ENCODE measurements at places on chromosomes 3 and 15.

DNA sequence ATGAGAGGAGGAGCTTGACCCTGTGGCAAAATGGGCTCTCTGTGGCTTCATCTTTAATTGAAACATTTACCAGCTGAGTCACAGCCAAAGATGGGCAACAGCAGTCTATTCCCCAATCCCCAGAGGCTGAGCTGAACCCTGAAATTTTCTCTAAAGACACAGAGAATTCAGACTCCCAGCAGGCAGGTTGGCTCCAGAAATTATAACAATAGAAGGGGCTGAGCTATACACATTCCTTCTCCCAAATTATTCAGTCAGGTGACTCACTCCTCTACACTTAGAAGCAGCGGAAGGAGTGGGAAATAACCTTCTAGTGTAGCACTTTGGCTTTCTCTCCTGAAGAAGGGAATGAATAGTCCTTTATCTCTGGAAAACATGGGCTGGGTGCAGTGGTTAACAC is 264.3 kb upstream of the ARHGEF26 start:
- DNase-seq, result no peak

GRCh38 chr3:108099244-108099643 is 8.4 kb upstream of the CD47 start:
- DNase-seq, result no peak

DNA sequence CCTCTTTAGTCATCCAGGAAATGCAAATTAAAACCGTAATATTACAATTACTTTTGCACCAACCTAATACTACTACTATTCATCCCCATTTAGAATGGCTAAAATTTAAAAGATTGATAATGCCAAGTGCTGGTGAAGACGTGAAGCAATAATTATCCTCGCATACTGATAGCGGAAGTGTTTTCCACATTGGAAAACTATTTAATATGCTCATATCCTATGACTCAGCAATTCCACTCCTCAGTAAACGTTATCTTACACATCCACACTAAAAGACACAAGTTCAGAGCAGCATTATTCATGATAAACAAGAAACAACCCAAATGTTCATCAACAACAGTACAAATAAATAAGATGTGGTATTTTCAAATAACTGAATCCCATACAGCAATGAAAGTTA is 70.6 kb downstream of the VPS13C start:
- DNase-seq, result no peak

- DNase-seq, result no peak
These were observed 108.3 kb downstream of the SEMA5B start for GRCh38 chr3:122919291-122919610.

GRCh38 chr3:42706721-42707619 is 4.4 kb upstream of the HHATL start:
- no peak for DNase-seq

GRCh38 chr3:36697229-36698001 is 66.9 kb downstream of the DCLK3 start:
- DNase-seq, result no peak

GRCh38 chr15:40684381-40684780 is 10.6 kb upstream of the RAD51 start:
- no peak for DNase-seq

- DNase-seq, result no peak
These were observed 15.3 kb downstream of the PXYLP1 start for GRCh38 chr3:141246958-141247301.

- DNase-seq, result no peak
These were observed 17.8 kb downstream of the LMOD3 start for GRCh38 chr3:69104586-69104985.

DNA sequence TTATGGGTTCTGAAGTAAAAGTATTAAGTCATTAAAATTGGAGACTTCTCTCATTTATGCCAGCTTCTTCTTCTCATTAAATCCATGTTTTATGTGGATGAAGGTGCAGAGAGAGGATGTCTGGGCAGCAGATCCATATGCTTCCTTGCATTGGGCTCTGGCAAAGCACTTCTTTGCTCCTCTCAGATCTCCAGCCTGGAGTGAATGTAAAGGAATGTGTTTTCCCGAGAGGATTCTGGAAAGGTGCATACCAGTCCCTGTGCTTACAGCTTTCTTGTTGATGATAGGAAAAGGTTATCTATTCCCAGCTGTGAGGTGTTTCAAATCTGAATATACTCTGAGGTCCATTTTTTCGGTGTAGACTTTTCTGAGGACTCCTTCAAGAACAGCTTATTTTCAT is 79.9 kb upstream of the PEX5L start:
- no peak for DNase-seq

DNA sequence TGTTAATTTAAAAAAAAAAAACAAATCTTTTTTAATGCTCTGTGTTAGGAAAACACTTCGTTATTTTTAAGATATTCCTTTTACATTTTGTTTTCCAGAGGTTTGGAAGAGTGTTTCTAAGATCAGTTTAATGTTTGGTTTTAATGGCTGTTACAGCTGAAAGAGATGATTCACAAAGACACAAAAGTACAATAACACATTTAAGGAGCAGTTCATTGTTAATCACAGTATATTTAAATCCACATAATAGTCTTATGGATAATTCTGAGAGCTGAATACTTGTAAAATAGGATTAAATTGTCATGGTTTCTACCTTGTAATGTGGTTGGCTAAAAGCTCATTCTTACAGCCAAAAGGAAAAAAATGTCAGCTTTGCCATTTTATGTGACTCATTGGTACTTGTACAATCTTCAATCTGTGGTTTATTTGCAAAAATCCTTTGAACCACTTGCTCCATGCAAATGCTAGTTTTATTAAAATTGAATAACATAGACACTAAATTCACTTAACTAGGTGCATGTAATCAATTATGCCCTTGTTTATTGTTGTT is 426.4 kb downstream of the NLGN1 start:
- DNase-seq, result no peak
